GM12891 (cell line): ENCODE measurements at places on chromosomes 5 and 9.

- no peak for DNase-seq
Measured at GRCh38 chr5:142078221-142078620, 30.4 kb upstream of the NDFIP1 start.

DNA sequence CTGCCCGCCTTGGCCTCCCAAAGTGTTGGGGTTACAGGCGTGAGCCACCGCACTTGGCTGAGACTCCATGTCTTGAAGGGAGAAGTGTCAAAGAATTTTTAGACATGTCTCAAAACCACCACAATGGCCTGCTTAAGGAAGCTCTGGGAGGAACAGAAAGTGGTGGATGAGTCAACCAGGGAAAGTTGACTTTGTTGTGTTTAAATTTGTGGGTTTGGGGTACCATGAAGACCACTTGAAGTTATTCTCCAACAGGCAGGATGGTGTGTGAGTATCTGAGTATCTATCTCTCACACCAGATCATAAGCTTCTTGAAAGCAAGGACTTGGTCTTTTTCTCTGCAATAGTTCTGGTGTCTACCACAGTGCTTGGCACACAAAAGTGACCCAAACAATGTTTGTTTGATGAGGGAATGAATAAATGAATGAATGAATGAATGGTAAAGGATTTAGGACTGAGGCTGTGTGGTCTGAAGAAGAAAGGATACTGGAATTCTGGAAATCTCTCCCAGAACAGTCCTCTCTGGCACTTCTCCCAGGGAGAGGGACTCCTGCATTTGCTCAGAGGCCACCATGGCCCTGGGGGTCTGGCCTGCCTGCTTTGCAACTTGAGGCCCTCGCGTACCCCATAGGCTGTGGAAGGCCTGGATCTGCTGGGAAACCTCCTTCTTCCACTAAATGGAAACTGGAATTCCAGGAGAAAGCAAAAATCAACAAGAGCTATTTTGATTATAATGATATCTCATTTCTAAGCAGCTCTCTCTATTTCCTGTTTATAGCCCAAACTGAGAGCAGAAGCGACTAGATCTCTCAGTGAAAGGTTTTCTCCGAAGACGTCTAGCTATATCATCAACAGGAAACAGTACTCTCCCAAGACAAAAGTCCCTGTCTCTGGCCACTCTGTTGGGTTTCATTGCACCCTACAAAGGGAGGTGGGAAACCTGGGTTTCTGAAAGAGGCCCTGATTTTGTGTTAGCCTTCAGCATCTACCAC lies 187.9 kb downstream of the PALM2AKAP2 start:
- no peak for DNase-seq

DNA sequence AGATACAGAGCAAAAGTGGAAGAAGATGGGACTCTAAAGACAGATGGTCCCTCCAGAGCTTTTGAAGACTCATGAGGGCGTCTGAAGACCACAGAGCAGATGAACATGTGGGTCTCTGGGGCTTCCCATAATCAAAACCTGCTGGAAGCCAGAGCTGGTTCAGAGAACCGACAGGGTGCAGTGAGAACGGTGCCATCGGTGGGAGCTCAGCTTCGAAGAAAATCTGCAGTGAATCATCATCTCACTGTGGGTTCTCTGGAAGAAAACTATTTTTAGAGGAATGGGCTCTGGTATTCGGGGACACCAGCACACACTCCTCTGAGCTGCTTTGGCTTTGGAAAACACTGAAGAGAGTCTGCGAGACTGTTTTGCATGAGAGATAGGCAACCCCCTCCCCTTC lies 222.4 kb upstream of the PANK3 start:
- DNase-seq = no peak

DNA sequence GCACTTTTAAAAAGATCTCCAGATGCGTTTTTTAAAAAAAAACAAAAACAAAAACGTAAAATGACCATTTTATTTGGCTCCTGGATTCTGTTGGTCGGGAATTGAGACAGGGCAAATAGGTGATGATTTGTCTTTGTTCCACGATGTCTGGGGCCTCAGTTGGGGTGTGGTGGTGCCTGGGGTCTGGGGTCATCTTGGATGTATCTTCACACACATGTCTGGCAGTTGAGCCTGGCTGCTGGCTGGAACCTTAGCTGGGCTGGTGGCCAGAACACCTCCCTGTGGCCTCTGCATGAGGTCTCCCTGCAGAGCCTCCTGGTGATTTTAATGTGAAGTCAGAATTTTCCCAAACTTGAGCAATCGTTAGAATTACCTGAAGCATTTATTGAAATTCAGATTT lies 42.5 kb upstream of the BASP1 start:
- DNase-seq = no peak

- DNase-seq = no peak
Measured at GRCh38 chr5:53256746-53257145, 147.2 kb upstream of the MOCS2 start.
